ENCODE measurements at places on chromosomes 3 and 15.

DNA sequence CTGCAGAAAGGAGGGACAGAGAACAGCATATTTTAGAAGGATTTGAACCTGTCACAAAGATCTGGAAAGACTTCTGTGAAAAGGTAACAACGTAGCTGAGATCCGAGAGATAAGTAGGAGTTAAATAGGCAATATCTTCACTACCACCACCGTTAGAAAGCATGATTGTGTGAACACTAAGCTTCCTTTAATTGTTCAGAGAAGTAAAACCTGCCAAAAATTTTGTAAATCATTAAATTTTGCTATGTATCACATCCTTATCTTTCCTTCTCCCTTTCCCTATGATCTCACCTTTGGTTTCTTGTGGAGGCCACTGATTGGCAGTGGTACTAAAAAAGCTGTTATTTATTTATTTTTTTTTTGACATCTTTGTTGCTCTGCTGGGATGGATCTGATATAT, 346.9 kb downstream of the NLGN1 start:
- DNase-seq: no peak

DNA sequence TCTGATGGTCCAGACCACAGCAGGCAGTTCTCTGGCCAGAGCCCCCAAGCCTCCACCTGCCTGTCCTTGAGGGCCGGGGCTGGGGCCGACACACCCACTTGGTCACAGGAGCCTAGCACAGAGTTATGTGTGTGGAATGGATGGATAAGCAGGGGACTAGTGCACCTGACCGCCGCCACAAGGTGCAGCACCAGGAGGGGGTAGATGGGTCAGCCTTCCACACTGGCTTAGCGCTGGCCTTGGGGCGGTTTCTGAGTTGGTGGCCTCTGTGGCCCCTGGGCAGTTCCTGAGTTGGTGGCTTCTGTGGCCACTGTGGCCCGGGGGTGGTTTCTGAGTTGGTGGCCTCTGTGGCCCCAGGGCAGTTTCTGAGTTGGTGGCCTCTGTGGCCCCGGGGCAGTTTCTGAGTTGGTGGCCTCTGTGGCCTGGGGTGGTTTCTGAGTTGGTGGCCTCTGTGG, 75.8 kb downstream of the FBLN2 start:
- no peak for DNase-seq

GRCh38 chr3:170426240-170426797, 7.7 kb downstream of the CLDN11 start:
- DNase-seq: no peak

DNA sequence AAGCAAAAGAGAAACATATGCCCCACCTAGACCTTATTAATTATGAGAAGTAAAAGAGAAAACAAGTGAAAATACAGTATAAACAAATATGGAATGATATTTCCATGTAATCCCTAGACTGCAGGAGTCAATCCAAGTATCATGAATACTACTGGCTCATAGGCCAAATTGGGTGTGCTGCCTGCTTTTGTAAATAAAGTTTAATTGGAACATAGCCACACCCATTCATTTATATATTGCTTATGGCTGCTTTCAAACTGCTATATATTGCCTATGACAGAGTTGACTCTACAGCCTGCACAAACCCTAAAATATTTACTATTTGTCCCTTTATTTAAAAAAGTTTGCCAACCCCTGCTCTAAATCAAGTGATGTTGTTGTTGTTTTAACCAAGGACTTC, 5.3 kb downstream of the ULK4 start:
- no peak for DNase-seq
